CD4-positive, alpha-beta T cell treated with Interleukin-4 for 1 hour (primary cell): ENCODE measurements at places on chromosomes 3 and 15.

GRCh38 chr15:40439960-40440742, 602 bp upstream of the BAHD1 start:
- DNase-seq, result no peak

- DNase-seq, result no peak
Observed at GRCh38 chr3:176926034-176926433, 271.2 kb downstream of the TBL1XR1 start.

DNA sequence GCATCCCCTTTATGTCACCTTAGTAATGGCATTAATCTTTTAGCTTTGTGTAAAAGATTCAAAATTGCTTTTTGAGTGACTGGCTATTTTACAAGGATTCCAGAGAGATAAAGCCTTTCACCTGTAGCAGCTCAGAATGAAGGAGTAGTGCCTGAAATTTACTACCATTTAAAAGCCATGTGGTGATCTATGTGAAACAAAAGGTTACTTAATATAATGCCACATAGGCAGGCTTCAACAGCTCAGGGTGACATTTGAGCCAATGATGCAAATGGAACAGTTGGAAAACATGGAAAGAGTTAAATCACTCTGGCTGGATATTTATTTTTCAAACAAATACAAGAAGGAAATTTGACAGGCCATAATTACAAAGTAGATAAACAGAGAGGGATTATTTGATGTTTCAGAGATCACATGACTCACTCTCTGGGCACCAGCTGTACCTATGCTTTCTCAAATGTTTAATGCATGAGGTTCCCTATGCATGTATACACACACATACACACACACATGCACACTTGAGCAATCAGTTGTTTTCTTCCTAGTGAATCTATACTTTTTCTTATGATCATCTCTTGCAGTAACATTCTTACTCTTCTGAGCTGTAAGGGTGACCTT, 171.5 kb downstream of the ZMAT3 start:
- DNase-seq, result no peak

DNA sequence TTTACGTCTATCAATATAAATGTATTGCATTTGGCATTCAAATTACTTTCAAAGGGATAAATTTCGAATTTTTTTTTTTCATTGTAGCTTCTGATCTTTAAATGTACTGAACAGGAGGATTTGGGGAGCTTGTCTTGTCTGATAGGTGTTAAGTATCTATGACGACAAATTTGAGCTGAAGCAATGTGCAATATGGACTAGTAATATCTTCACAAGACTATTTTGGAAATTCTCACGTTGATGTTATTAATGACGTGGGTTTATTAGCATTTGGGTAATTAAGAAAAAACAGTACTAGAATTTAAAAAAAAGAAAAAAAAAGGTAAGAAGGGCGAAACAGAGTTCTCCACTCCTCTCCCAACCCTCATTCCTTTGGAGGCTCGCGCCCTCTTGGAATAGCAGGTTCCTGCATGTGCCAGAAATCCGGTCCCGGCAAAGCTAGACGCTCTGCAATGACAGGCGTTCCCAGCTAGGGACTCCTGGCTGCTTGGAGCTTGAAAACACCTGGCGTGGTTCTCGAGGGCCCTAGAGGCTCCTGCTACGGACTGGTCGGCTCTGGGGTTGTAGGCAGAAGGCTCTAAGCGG, 648 bp upstream of the P2RY1 start:
- DNase-seq, result no peak

DNA sequence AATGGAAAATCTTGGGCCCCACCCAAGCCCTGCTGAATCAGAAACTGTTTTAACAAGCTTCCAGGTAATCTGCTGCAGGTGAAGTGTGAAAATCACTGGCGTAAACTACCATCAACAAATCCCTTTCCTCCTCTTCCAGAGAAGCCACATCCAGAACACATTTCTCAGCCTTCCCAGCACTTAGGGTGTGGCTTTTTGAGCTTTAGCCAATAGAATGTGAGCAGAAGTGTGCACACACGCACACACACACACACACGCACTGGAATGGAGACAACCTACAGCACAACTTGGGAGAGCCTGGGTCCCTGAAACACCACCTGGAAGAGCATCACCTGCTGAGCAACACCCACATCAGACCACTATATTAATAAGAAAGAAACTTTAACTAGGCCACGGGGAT, 98.6 kb downstream of the OSBPL10 start:
- DNase-seq, result no peak

DNA sequence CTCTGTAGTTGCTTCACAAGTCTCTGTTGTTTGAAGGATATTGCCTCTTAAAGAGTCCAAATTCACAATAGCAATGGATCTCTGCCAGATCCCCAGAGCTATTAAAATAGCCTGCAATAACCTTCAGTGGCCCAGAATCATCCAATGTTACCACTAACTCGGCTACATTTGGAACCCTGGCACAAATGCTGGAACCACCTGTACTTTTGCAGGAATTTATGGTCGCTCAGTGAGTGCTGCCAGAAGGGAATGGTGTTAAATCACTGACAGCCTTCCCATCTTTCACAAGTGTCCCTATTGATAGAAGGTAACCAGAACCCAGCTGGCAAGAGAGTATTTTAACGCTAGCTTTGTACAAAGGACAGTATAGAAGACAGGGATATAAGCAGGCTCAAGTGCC, 298.8 kb upstream of the PLSCR5 start:
- DNase-seq, result no peak

DNA sequence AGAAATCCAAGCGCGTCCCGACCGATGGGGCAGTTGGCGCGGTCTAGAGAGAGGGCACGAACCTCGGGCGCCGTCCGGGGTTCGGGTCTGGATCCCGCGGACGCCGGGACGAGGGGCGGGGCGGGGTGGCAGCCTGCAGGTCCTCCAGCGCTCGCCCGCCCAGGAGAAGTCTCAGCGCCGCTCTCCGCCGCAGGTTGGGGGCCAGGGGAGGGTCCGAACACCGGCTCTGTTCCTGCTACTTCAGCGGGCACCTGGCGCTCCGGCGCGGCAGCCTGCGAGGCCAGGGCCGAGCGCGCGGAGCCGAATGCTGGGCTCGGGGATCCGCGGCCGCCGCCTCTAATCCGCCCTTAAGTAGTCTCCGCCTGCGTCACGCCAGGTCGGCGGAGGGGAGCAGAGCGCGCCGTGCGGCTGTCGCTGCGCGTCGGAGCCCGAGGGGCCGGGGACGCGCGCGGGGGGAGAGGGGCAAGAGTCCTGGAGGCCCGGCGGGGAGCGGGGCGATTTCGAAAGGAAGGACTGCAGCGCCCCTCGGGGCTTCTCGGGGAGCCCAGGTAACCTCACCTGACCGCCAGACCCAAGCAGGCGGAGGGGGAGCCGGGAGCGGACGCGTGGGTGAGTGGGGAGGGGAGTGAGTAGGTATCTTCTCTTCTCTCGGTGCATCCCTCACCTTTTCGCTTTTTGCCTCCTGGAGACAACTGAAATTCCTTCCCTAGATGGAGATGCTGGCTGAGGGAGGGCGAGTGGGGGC, at the start of gene GJD2:
GJD2 (minus strand) TSS at position 325 of the 745 bp plus-strand sequence. CDS start 510 bp downstream, outside the sequence.
- DNase-seq, result no peak
